ENCODE measurements at places on chromosomes 5 and 9.

DNA sequence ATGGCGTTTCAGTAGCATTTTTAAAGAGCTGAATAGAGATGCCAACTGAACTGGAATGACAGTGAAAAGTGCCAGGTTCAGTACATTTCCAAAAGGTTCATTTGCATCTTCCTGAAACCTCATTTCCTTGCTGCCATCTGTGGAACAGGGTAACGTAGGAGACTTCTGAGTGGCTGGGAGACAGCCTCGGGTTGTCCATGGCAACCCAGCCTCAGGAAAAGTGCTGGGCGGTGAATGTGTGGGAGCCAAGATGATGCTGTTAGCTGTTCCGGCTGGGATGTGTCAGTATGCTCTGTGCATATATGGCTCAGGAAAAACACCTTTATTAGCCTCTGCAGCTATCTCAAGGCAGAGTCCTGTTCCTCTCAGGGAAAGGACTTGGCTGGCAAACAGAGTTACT lies 87.5 kb downstream of the KLHL3 start:
- no peak for DNase-seq

- DNase-seq = no peak
Observed at GRCh38 chr5:93674138-93674537, 67.3 kb downstream of the POU5F2 start.

GRCh38 chr5:138033386-138033808 lies 518 bp upstream of the FAM13B start:
- DNase-seq = no peak

- DNase-seq = no peak
Observed at GRCh38 chr5:181043285-181044092, 3.4 kb downstream of the BTNL9 start.

- DNase-seq = no peak
Observed at GRCh38 chr5:59586841-59587240, 306.7 kb downstream of the PDE4D start.

- no peak for DNase-seq
Observed at GRCh38 chr5:71782393-71782770, 63.3 kb downstream of the CARTPT start.

GRCh38 chr5:168114444-168115017 lies 176.9 kb upstream of the WWC1 start:
- DNase-seq = no peak

GRCh38 chr9:123996731-123997421 lies 14.7 kb upstream of the LHX2 start:
- DNase-seq = no peak

GRCh38 chr5:22651355-22651754 lies 201.8 kb downstream of the CDH12 start:
- no peak for DNase-seq

DNA sequence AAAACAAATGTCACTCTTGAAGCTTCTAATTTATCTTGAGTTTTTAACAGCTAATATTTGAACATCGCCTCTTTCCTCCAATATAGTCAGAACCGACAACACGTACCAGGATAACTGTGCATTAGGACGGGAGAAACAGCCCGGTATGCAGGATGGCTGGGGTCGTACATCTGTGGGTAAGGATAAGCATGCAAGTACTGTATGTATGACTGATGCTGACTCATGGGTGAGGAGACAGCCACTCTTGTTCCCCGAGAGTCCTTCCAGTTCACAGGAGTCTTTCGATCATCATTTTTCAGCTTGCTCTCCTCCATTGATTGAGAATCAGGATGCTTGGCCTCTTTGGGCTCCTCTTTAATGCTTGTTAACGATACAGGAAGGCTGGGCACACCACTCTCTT lies 102.3 kb downstream of the ZNF608 start:
- DNase-seq = no peak

- no peak for DNase-seq
Observed at GRCh38 chr5:128532127-128532526, 5.9 kb downstream of the FBN2 start.

- DNase-seq = no peak
Observed at GRCh38 chr5:163373436-163374084, 63.8 kb upstream of the CCNG1 start.

DNA sequence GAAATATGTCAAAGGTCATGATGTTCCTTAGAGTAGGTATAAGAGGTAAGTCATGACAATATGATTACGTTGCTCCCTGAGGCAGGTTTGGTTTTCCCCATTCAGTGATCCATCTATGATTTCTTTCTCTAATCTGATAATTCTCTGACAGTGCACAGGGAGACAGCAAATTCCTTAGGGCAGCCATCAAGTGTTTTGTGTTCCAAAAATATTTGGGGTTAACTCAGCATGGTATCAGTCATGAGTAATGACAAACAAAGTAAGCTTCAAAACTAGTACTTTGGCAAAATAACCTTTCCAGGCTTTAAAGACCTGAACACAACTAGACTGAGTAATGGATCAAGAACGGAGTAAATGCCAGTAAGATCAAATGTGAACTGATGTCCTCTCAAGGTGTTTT lies 55.3 kb upstream of the SPATA31E1 start:
- no peak for DNase-seq

DNA sequence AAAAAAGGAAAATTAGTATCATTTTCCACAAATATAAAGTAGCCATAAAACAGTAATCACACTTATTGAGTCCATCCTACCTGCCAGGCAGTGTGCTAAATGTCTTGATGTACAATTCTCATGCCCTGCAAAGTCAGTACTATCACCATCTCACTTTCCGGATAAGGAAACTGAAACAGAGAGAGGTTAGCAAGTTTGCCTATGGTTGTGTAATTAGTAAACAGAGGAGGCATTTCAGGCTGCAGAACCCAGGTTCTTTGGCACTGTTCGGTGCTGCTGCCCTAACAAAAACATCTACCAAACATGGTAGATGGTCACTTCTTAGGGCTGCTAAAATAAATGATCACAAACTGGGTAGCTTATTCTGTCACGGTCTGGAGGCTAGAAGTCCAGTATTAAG lies 22.6 kb downstream of the PLAC8L1 start:
- no peak for DNase-seq

- DNase-seq = no peak
Observed at GRCh38 chr5:54520940-54521339, 3.4 kb downstream of the SNX18 start.

GRCh38 chr5:179284751-179285631 lies 60.3 kb downstream of the ADAMTS2 start:
- no peak for DNase-seq

DNA sequence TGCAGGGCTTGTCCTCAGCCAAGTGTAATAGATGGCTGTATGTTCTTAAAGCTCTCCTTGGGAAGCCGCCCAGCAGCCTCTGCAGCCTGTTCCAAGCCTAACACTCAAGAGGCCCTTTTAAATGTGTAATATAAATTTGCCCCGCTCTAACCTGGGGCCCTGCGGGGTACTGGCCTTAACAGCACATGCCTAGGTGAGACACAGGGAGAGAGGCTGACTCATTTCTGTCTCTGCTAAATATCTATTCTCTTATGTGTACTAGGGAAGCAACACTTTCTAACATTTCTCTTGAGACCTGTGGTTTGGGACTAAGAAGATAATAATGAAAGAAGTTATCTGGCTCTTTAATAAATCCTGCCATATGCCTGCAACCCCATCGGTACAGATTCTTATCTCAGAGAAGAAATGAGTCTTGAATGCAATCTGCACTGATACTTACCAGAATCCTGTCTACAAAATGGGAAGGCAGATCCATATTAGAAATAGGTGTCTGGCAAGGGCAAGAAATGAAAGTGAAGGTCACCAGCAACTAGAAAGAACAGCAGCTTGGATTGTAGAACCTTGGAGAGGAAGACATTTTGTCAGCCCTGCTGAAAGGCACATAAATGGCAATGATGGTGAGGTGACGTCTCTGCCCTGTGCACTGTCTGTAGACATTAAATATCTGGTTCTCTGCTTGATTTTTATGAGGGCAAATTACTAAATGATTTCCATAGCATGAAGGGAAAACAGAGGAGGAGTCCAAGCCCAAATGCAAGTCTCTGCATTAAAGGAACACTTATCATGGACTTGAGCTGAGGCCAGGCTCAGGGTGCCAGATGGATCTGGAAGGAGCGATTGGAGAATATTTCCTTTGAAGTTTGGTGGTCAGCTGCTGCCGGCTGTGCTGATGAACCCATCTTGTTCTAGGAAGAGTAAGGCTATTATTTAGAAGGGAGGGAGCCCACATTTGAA lies 14.5 kb upstream of the TGFBI start:
- no peak for DNase-seq

- DNase-seq = no peak
Observed at GRCh38 chr9:99411068-99411467, 189.0 kb downstream of the SEC61B start.

DNA sequence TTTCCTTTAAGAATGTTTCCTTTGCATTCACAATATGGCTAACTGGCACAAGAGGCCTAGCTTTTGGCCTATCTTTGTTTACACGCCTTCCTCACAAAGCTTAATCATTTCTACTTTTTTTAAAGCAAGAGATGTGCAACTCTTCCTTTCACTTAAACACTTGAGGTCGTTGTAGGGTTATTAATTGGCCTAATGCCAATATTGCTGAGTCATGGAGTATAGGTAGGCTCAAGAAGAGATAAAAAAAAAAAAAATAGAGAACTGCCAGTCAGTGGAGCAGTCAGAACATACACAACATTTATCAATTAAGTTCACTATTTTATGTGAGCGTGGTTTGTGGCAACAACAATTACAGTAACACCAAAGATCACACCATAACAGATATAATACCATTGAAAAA lies 5.9 kb downstream of the FKBP15 start:
- DNase-seq = no peak

- no peak for DNase-seq
Observed at GRCh38 chr5:169253071-169253470, 47.9 kb downstream of the SLIT3 start.

DNA sequence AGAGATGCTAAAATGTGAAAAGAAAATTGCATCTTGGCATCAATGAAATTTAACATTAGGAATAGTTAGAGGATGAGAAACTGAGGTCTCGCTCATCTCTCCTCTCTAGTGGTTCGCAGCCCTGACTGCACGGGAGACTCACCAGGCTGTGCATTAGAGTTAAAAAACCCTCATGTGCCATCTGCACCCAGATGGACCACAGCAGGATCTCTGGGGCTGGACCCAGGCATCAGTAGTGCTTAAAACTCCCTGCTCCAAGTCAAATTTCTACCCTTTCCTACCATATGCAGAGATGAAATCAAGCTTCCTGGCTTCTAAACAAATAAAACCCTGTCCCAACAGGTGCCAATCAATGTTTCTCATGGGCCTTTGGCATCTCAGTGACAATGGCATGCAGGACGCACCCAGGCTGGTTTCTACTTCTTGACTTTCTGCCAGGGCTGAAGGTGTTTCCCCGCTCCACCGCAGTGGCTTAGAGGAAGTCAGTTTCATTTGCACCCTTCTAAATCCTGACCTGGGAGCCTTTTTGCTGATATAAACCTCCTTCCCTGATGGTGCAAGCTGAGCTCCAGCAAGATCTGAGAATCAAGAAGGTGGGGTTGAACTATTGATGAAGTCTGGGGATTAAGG lies 132.6 kb downstream of the NSG2 start:
- no peak for DNase-seq

DNA sequence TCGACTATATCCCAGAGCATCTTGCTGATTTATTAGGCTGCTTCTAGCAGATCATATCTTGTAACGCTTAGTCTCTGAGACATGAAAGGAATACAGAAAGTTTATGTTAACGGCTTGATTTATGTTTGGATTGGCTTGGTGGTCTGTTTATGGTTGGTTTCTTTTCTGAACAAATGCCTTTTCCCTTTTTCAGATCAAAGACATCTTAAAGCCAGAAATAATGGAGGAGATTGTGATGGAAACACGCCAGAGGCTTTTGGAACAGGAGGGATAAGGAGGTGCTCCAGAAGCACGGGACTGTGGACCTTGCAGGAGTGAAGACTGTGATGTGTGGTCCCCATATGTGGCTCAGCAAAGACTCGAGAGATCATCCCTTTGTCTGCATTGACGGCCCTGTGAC lies 9.9 kb downstream of the EXOSC2 start:
- DNase-seq = no peak

GRCh38 chr5:161372682-161373344 lies 173.7 kb downstream of the GABRB2 start:
- DNase-seq = no peak

DNA sequence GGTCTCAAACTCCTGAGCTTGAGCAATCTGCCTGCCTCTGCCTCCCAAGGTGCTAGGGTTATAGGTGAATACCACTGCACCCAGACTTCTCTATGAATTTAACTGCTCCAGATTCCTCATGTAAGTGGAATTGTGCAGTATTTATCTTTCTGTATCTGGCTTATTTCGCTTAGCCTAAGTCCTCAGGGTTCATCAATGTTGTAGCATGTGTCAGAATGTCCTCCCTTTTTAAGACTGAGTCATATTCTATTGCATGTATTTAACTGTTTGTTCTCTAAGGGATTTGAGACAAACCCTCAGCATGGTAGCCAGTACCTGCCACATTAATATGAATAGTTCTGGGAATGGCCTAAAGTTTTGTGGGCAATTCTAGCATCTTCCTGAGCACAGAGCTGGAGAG lies 53.9 kb upstream of the TUT7 start:
- DNase-seq = no peak

GRCh38 chr9:88678008-88678407 lies 143.0 kb downstream of the NXNL2 start:
- DNase-seq = no peak

- DNase-seq = no peak
Observed at GRCh38 chr9:38305582-38305981, 86.9 kb upstream of the ALDH1B1 start.

- no peak for DNase-seq
Observed at GRCh38 chr9:419571-420171, 205.0 kb downstream of the DOCK8 start.

GRCh38 chr5:32074401-32074800 lies 99.7 kb downstream of the GOLPH3 start:
- DNase-seq = no peak

- DNase-seq = no peak
Observed at GRCh38 chr5:167953151-167953798, 338.2 kb upstream of the WWC1 start.

- no peak for DNase-seq
Observed at GRCh38 chr5:76443066-76443800, 40.1 kb downstream of the IQGAP2 start.

DNA sequence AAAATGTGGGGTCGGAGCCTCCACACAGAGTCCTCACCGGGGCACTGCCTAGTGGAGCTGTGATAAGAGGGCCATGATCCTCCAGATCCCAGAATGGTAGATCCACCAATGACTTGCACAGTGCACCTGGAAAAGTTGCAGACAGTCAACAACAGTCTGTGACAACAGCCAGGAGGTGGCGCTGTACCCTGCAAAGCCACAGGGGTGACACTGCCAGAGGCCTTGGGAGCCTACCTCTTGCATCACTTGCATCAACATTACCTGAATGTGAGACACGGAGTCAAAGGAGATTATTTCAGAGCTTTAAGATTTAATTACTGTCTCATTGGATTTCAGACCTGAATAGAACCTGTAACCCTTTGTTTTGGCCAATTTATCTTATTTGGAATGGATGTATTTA lies 614.1 kb upstream of the CDH9 start:
- DNase-seq = no peak

DNA sequence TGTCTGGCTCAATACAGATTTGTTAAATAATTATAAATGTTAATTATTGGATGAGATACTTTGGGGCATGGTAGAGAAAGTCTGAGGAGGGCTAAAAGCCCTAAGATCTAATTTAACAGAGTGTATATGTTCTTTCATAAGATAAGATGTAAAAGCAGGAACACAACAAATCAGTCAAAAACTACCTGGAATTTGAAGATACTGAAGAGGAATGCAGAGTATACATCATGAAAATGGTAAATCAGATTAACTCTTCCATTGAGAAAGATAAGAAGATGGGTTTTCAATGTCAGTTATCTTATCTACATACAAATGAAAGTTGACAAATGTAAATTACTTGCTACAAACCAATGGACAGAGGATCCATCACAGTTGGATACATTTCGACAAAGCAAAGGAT lies 107.3 kb upstream of the NFIB start:
- DNase-seq = no peak
